ENCODE measurements at places on chromosomes 12 and 14. TPM values are rescaled to one million over a fixed set of nuclear protein-coding genes. Genes with fewer than 3 reads are reported as not detected.
A peak's percentile ranks its signal among the peaks of the same experiment; 100 is the strongest.

- no peak for DNase-seq
Measured at GRCh38 chr12:2693244-2693860, 101.4 kb upstream of the FKBP4 start.

- no peak for DNase-seq
Measured at GRCh38 chr12:119894916-119895315, 17.8 kb upstream of the CIT start.

GRCh38 chr12:52532636-52533035, 12.4 kb upstream of the KRT5 start:
- no peak for DNase-seq

DNA sequence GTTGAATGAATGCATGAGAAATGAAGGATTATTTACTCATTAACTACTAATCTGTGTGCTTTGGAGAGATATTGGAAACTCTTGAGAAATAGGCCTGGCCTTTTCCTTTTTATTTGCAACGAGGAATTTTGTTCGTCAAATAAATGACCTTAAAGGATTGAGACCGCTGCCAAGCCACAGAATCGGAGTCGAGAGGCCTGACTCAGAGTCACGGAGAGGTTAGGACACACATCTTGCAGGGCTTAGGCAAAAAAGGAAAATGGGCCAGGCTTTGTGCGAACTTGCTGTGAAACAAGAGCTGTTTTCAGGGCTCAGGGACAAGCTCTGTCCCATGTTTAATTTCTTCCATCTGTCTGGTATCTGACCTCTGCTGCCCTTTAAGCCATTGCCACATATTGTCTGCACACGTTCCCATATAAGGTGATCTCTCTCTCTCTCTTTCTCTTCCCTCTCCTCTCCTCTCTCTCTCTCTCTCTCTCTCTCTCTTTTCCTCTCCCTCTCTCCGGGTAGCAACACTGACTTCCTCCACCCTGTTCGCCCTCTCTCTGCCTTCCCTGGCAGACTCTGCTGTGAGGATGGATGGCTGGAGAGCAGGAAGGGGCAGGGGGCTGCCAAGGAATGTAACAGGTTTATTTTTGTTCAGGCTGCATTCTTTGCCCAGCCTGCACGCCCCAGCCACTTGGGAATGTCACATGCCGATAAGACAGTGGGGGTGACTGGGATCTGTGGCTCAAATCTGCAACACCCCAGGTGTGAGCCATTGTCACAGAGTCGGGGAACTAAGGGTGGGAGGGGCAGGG, 14.9 kb upstream of the IFT81 start:
- DNase-seq, result peak; percentile 87

The SLC38A2 gene
- total RNA-seq, result 292 TPM

The WNT5B gene
- total RNA-seq, result 7.2 TPM

- no peak for DNase-seq
Measured at GRCh38 chr12:89448526-89448925, 76.1 kb downstream of the GALNT4 start.

All from ureter (tissue), 1 donor.